Large intestine (tissue), 12 donors: ENCODE measurements at places on chromosomes 11 and 22. TPM values are rescaled to one million over a fixed set of nuclear protein-coding genes. Genes with fewer than 3 reads are reported as not detected.
A peak's percentile ranks its signal among the peaks of the same experiment; 100 is the strongest.

GRCh38 chr22:30747493-30747892 lies 52.8 kb downstream of the OSBP2 start:
- H3K4me1 ChIP-seq = no peaks in the 10 kb centered on the region
- no peaks in the 10 kb centered on the region for H3K36me3 ChIP-seq
- DNase-seq = no peak
- no peak overlapping the region for H3K27ac ChIP-seq
- H3K4me3 ChIP-seq = no peak overlapping the region
- no peaks in the 10 kb centered on the region for H3K27me3 ChIP-seq

DNA sequence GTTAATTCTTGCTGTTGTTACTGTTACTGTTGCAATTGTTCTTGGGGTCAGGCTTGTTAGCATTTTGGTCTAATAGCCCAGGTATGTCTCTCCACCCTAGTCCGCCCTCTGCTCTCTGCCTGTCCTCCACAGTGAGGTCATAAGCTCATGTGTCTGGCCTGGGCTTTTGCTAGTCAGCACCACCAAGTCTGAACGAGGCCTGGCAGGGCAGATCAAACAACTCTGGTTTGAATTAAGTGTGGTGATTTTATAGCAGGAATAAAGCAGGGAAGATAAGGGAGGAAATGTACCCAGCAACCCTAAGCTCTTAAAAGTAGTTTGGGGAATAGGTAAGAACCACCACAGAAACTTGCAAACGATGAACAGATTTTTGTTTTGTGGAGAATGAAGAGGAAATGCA lies 98.7 kb downstream of the ABTB2 start:
- H3K4me1 ChIP-seq = no peaks in the 10 kb centered on the region
- no peaks in the 10 kb centered on the region for H3K36me3 ChIP-seq
- H3K27me3 ChIP-seq = no peaks in the 10 kb centered on the region
- no peak overlapping the region for H3K4me3 ChIP-seq
- no peak overlapping the region for H3K27ac ChIP-seq

GRCh38 chr11:46444305-46444704 lies 52.7 kb upstream of the CHRM4 start:
- no peak for DNase-seq
- no peaks in the 10 kb centered on the region for H3K4me1 ChIP-seq
- H3K36me3 ChIP-seq = peaks cover 15% of the 10 kb centered on the region
- H3K27ac ChIP-seq = no peak overlapping the region

- DNase-seq = no peak
- no peaks in the 10 kb centered on the region for H3K36me3 ChIP-seq
- no peaks in the 10 kb centered on the region for H3K4me1 ChIP-seq
- peaks cover 6% of the 10 kb centered on the region for H3K27me3 ChIP-seq
- no peak overlapping the region for H3K27ac ChIP-seq
Observed at GRCh38 chr22:36796552-36797175, 20.2 kb downstream of the PVALB start.

DNA sequence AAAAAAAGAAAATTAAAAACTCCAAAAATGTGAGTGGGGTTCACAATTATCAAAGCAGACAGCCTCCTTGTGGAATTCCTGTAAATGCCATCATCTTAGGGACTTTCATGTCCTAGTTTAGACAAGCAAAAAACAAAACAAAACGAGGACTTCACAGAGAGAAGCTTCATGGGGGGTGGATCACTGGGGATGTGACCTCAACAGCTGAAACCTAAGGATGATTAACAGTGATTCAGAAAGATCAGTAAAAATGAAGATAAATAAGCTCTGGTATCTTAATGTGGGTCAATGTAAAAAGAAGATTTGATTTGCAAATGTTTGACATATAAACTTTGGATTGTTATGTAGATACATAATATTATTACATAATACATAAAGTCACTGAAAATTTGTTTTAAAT lies 8.1 kb upstream of the OR10W1 start:
- no peak for DNase-seq
- no peak overlapping the region for H3K27ac ChIP-seq
- H3K4me3 ChIP-seq = no peak overlapping the region
- H3K36me3 ChIP-seq = no peaks in the 10 kb centered on the region

DNA sequence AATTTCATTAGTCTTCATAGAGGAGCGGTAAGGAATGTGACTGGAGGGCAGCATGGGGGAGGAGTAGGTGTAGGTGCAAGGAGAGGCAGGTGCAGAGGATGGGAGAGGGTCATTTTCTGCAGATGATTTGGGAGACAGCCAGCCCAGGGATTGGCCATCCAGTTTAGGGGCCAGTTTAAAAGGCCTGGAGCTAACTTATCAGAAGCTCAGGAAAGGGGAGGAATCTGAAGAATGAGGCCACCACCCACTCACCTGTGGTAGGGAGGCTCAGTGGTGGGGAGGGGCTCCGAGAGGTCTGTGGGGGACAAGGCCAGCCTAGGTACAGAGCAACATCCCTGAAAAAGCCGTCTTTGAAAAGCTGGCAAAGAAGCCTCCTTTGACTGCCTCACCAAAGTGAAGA lies 110.8 kb upstream of the TMEM45B start:
- no peak for DNase-seq
- H3K4me3 ChIP-seq = no peak overlapping the region
- no peaks in the 10 kb centered on the region for H3K4me1 ChIP-seq
- H3K27me3 ChIP-seq = no peaks in the 10 kb centered on the region
- no peak overlapping the region for H3K27ac ChIP-seq
- no peaks in the 10 kb centered on the region for H3K36me3 ChIP-seq

- no peak overlapping the region for H3K4me3 ChIP-seq
- DNase-seq = no peak
- H3K36me3 ChIP-seq = peaks cover 21% of the 10 kb centered on the region
Observed at GRCh38 chr11:16825968-16826367, 87.5 kb downstream of the C11orf58 start.

- H3K4me1 ChIP-seq = no peaks in the 10 kb centered on the region
- peak overlapping the region; percentile 87 for H3K4me3 ChIP-seq
- H3K36me3 ChIP-seq = peaks cover 12% of the 10 kb centered on the region
- DNase-seq = no peak
Observed at GRCh38 chr11:125593114-125593820, 615 bp downstream of the STT3A start.

GRCh38 chr11:64090806-64091516 lies 55.2 kb downstream of the FLRT1 start:
- H3K27ac ChIP-seq = no peak overlapping the region
- no peaks in the 10 kb centered on the region for H3K36me3 ChIP-seq
- H3K4me3 ChIP-seq = no peak overlapping the region
- H3K27me3 ChIP-seq = no peaks in the 10 kb centered on the region

GRCh38 chr11:101279728-101280127 lies 150.1 kb upstream of the PGR start:
- DNase-seq = no peak
- H3K27me3 ChIP-seq = no peaks in the 10 kb centered on the region
- no peak overlapping the region for H3K4me3 ChIP-seq
- no peaks in the 10 kb centered on the region for H3K4me1 ChIP-seq
- H3K36me3 ChIP-seq = no peaks in the 10 kb centered on the region

GRCh38 chr22:25645964-25646363 lies 81.5 kb downstream of the GRK3 start:
- no peak for DNase-seq
- no peak overlapping the region for H3K4me3 ChIP-seq
- H3K27ac ChIP-seq = no peak overlapping the region

GRCh38 chr22:48531761-48532435 lies 1295.8 kb downstream of the BRD1 start:
- H3K4me1 ChIP-seq = no peaks in the 10 kb centered on the region
- no peak overlapping the region for H3K4me3 ChIP-seq
- no peaks in the 10 kb centered on the region for H3K27me3 ChIP-seq
- no peaks in the 10 kb centered on the region for H3K36me3 ChIP-seq

- no peak overlapping the region for H3K27ac ChIP-seq
- H3K36me3 ChIP-seq = no peaks in the 10 kb centered on the region
- H3K27me3 ChIP-seq = no peaks in the 10 kb centered on the region
Observed at GRCh38 chr22:27689664-27690063, 111.9 kb downstream of the MN1 start.

- H3K4me3 ChIP-seq = no peak overlapping the region
- H3K4me1 ChIP-seq = no peaks in the 10 kb centered on the region
- no peak overlapping the region for H3K27ac ChIP-seq
- no peaks in the 10 kb centered on the region for H3K36me3 ChIP-seq
Observed at GRCh38 chr11:99814738-99815137, 794.0 kb downstream of the CNTN5 start.

DNA sequence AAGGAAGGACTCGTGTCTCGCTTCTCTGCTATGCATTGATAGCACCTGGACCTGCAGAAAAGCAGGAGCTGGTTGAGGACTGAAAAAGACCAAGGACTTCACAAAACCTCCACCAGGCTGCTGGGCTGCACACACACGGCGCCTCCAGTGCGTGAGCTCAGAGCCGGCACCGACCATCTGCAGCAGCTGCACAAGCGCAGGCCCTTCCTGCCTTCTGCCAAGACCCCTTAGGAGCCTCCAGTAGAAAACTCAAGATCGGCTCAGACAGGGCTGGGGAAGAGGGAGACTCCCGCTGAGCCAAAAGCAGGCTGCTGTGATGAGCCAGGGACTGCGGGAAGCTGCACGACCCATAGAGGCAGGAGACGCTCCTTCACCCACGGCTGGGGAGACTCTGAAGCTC lies 70.9 kb downstream of the PHF21B start:
- no peak overlapping the region for H3K4me3 ChIP-seq
- no peaks in the 10 kb centered on the region for H3K36me3 ChIP-seq
- H3K27me3 ChIP-seq = no peaks in the 10 kb centered on the region
- DNase-seq = no peak
- H3K27ac ChIP-seq = no peak overlapping the region
- H3K4me1 ChIP-seq = no peaks in the 10 kb centered on the region

GRCh38 chr11:11916981-11917399 lies 75.2 kb downstream of the USP47 start:
- no peak overlapping the region for H3K4me3 ChIP-seq
- H3K27me3 ChIP-seq = no peaks in the 10 kb centered on the region
- peaks cover 16% of the 10 kb centered on the region for H3K36me3 ChIP-seq

DNA sequence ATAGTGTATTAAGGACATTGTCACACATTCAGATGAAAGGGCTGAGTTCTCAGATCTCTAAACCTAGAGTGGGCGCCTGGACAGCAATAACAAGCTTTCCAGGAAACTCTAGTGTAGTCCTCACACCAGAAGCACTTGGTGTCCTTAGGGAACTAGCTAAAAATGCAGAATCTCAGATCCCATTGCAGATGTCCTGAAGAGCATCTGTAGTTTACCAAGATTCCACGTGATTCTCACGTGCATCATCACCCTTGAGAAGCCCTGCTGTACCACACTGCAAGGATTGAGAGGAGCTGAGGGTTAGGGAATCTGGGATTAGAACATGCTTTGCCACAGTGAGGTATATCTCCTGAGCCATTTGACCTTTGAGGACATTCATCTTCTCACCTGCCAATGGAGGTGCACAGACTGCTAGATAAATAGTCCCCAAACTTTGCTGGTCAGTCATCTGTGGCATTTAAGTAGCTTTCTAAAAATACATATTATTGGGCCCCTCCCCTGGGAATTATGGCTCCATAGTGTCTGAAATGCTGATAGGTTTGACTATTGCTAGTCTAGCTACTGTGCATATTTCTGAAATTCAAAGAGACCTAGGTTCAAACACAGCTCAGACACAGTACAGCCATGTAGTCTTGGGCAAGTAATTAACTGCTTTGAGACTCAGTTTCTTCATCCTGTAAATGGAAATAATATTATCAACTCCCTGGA lies 1068.9 kb downstream of the OPCML start:
- H3K4me3 ChIP-seq = no peak overlapping the region
- H3K27ac ChIP-seq = no peak overlapping the region
- no peaks in the 10 kb centered on the region for H3K27me3 ChIP-seq
- no peak for DNase-seq
- no peaks in the 10 kb centered on the region for H3K36me3 ChIP-seq

DNA sequence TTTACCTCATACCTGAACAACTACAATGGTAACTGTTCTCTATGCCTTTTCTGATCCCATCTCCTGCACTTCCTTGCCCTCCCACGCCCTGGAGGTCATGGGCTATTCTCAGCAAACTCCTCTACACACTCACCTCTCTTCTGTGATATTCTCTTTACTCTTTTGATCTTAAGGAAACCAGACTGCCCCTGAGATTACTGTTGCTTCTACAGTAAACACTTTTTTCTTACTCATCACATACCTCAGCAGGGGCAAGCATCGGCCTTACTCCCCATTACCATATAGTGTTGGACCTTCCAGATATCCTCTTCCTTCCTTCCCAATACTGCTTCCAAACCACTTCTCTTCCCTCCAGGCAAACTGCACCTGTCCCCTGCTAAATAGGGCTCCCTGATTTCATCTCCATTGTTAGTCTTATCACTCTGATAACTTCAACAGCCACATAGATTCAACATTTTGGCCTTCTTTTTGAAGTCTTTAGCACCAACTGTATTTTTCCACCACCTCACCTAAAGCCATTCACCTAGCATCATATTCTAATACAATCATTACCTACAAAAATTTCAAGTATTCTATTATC lies 141.2 kb downstream of the RBFOX2 start:
- no peaks in the 10 kb centered on the region for H3K4me1 ChIP-seq
- no peak overlapping the region for H3K27ac ChIP-seq
- H3K36me3 ChIP-seq = no peaks in the 10 kb centered on the region
- no peak for DNase-seq

DNA sequence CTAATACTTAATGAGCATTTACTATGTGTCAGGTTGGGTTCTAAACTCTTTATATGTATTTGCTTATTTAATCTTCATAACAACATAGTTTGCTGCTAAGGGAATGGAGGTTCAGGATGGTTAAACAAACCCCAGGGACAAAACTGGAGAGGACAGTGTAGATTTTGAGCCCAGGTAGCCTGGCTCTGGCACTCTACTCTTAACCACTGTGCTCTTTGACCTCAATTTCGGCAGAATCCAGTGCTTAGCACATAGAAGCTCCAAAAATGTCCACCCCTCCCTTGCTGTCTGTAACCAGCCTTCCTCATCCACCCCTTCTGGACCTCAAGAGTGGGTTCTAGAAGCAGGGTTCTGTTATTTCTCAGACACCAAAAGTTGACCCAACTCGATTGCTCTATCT lies 88.0 kb upstream of the SYT13 start:
- H3K4me3 ChIP-seq = no peak overlapping the region
- no peaks in the 10 kb centered on the region for H3K36me3 ChIP-seq
- no peaks in the 10 kb centered on the region for H3K4me1 ChIP-seq
- no peak for DNase-seq

DNA sequence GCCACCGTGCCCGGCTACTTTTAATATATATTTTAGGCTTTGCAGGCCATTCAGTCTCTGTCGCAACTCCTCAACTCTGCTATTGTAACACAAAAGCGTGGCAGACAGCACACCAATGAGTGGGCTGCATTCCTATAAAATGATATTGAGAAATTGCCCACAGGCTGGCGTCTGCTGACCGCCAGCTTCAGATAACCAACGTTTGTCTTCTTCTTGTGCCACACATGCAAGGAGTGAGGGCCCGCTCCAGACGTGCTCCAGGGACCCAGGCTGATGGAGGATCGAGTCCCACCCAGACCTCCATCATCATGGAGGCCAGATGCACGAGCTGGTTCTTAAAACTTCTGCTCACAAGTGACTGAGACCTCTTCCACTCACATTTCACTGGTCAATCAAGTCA lies 35.4 kb upstream of the LINC01488 start:
- H3K36me3 ChIP-seq = no peaks in the 10 kb centered on the region
- no peak for DNase-seq
- no peak overlapping the region for H3K27ac ChIP-seq
- H3K4me3 ChIP-seq = no peak overlapping the region
- no peaks in the 10 kb centered on the region for H3K27me3 ChIP-seq
- H3K4me1 ChIP-seq = peaks cover 33% of the 10 kb centered on the region

Gene MCHR1
- 0.09 TPM for polyA plus RNA-seq

Gene GRAP2
- 1.8 TPM for polyA plus RNA-seq

Gene UPK2
- 0.10 TPM for polyA plus RNA-seq

Gene TMEM86A
- 1.6 TPM for polyA plus RNA-seq

Gene UBQLNL
- polyA plus RNA-seq = 0.70 TPM

Gene SMC1B
- 0.27 TPM for polyA plus RNA-seq

Gene PTPN5
- polyA plus RNA-seq = 1.2 TPM

Gene FBLN1
- 70.4 TPM for polyA plus RNA-seq

Gene APOL4
- 7.8 TPM for polyA plus RNA-seq
